Skin of body (tissue), 3 donors: ENCODE measurements at places on chromosomes 2 and 18. TPM values are rescaled to one million over a fixed set of nuclear protein-coding genes. Genes with fewer than 3 reads are reported as not detected.

The CCNT2 gene
- total RNA-seq = 55.0 TPM

The RAB27B gene
- 10.5 TPM for total RNA-seq

- no peak for DNase-seq
Observed at GRCh38 chr2:120251078-120251477, 1.6 kb upstream of the RALB start.

DNA sequence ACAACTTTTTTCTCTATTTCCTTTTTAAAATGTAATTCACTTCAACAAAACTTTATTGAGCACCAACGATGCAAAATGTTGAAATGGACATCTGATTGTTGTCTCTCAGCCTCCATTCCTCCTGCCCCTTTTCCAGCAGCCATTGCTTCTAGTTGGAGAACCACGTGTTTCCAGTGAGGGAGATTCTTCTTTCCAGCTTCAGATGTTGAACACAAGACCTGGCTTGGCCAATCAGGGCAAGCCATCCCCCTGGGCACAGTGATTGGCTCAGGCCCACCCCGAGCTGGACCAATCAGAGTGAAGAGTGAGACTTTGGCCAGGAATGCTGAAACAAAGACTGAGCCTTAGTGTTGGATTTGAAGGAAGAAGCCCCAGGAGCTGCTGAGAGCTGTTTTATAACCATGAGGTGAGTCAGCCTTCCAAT lies 59.0 kb downstream of the E2F6 start:
- no peak for DNase-seq

GRCh38 chr2:85915606-85916303 lies 27.0 kb upstream of the ST3GAL5 start:
- DNase-seq = no peak

The RAB17 gene
- 0.59 TPM for total RNA-seq

DNA sequence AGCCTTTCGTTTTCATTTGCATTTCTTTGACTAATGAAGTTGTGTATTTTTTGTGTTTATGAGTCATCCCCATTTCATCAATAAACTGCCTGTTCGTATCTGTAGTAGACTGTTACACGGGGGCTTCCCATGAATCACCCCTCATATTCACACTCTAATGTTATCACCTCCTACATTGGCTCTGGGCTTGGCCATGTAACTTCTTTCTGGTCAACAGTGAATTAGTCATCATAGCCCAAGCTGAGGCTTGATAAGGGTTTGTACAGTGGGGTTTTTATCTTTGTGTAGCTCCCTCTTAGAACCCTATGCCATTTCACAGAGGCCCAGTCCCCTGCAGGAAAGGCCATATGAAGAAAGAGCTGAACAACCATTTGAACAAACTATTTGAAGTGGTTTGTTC lies 151.0 kb downstream of the CCBE1 start:
- DNase-seq = no peak
